ENCODE measurements at places on chromosomes 7 and 10.

- DNase-seq = no peak
Observed at GRCh38 chr7:96998333-96998732, 7.0 kb upstream of the DLX6 start.

GRCh38 chr7:80312139-80312661 is 177.6 kb downstream of the GNAI1 start:
- peak; percentile 83 for DNase-seq

- no peak for DNase-seq
Observed at GRCh38 chr7:108037741-108038140, 34.8 kb upstream of the LAMB1 start.

DNA sequence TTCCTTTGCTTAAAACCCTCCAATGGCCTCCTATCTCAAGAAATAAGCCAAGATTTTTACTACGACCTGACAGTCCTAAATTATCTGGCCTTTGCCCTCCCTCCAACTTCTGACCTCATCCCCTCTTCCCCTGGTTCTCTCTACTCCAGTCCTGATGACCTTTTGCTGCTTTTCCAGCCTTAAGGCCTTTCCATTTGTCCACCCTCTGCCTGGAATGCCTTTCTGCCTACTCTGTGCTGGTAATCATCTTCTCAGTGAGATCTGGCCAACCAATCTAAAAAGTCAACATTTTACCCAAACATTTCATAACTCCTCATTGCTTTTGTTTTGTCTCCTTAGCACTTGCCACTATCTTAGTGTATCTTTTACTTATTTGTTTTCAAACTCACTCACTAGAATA is 75.7 kb downstream of the VPS41 start:
- no peak for DNase-seq

GRCh38 chr10:49610114-49610457 is at the start of gene SLC18A3:
TSS of gene SLC18A3 (plus strand) at chr10:49610310. CDS start at chr10:49610741, 431 bp downstream.
- DNase-seq = no peak

- DNase-seq = no peak
Observed at GRCh38 chr10:53904506-53905241, 896.4 kb downstream of the PCDH15 start.

GRCh38 chr7:133859871-133860450 is 267.2 kb upstream of the LRGUK start:
- DNase-seq = no peak

Data from skeletal muscle cell (primary cell).